ENCODE measurements at places on chromosomes 1 and 21. TPM values are rescaled to one million over a fixed set of nuclear protein-coding genes. Genes with fewer than 3 reads are reported as not detected.

Gene CD5L
- not detected for total RNA-seq

Gene PDZK1IP1
- 4.4 TPM for total RNA-seq

Gene TINAGL1
- 28.0 TPM for total RNA-seq

Gene LCE3E
- total RNA-seq: not detected

Gene SAMD11
- total RNA-seq: 21.4 TPM

Gene RGS13
- total RNA-seq: not detected

Gene GBP6
- total RNA-seq: not detected

Gene RNF186
- not detected for total RNA-seq

Gene SHCBP1L
- not detected for total RNA-seq

Gene AQP10
- not detected for total RNA-seq

Gene HIPK1
- total RNA-seq: 23.3 TPM

Gene KPRP
- not detected for total RNA-seq

Gene RHD
- total RNA-seq: not detected

Gene RBM8A
- total RNA-seq: 102 TPM

Gene LAPTM5
- 0.72 TPM for total RNA-seq

Gene BCAR3
- total RNA-seq: 44.8 TPM

Gene OR2T35
- not detected for total RNA-seq

Gene EPHA10
- not detected for total RNA-seq

Gene GJA5
- total RNA-seq: 0.18 TPM

Gene OPRD1
- total RNA-seq: not detected

Gene MAD2L2
- total RNA-seq: 27.1 TPM

Gene C4BPB
- total RNA-seq: not detected

Gene NR0B2
- not detected for total RNA-seq

Gene KRTAP6-2
- not detected for total RNA-seq

Gene ITPKB
- 15.9 TPM for total RNA-seq

Gene LAMC1
- 1,111 TPM for total RNA-seq

Gene BTBD19
- 6.2 TPM for total RNA-seq

Gene SPRR1A
- not detected for total RNA-seq

Gene CA6
- not detected for total RNA-seq

Gene FCGR3A
- not detected for total RNA-seq

Gene CCDC27
- not detected for total RNA-seq

Gene CFHR4
- not detected for total RNA-seq

Gene OR6K3
- total RNA-seq: not detected

Gene DNAJC8
- total RNA-seq: 49.1 TPM

Measured in cardiac atrium fibroblast (primary cell).